Activated CD4-positive, alpha-beta T cell treated with anti-CD3 and anti-CD28 coated beads, Interleukin-2, amount 50 U/mL, for 24 hours (primary cell): ENCODE measurements at places on chromosomes 1 and 21.
A peak's percentile ranks its signal among the peaks of the same experiment; 100 is the strongest.

GRCh38 chr1:111199881-111200801 is at the start of gene DENND2D:
Gene DENND2D (minus strand): TSS chr1:111200646. CDS start chr1:111200459, 187 bp downstream.
- no peak for DNase-seq

DNA sequence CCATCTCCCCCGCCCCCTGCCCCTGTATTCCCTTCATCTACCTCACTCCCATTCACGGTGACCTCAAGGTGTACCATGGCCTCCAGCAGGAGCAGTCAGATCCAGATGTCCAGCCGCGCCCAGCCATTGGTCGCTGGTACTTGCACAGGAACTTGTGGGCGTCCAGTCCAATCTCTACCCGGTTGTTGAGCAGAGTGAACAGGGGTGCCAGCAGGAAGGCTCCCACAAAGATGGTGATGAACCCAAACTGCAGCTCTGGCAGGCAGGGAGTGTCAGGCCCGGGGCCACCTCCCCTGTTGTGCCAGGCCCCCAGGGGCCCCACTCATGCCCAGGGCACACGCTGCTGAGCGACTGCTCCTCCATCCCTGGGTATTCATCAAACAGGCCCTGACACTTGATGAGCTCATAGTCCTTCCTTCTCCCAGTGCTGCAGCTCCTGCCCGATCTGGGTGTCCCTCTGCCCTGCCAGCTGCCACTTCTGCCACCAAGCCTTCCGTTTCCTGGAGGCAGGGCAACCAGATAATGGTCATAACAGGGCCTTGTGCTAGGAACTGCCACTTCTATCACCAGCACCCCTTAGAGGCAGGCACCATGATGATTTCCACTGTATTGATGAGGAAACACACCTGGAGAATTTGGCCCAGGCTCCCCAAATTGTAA is 5.7 kb upstream of the ARHGEF19 start:
- no peak for DNase-seq

GRCh38 chr1:90922202-90922601 is 99.6 kb downstream of the ZNF644 start:
- DNase-seq: no peak

DNA sequence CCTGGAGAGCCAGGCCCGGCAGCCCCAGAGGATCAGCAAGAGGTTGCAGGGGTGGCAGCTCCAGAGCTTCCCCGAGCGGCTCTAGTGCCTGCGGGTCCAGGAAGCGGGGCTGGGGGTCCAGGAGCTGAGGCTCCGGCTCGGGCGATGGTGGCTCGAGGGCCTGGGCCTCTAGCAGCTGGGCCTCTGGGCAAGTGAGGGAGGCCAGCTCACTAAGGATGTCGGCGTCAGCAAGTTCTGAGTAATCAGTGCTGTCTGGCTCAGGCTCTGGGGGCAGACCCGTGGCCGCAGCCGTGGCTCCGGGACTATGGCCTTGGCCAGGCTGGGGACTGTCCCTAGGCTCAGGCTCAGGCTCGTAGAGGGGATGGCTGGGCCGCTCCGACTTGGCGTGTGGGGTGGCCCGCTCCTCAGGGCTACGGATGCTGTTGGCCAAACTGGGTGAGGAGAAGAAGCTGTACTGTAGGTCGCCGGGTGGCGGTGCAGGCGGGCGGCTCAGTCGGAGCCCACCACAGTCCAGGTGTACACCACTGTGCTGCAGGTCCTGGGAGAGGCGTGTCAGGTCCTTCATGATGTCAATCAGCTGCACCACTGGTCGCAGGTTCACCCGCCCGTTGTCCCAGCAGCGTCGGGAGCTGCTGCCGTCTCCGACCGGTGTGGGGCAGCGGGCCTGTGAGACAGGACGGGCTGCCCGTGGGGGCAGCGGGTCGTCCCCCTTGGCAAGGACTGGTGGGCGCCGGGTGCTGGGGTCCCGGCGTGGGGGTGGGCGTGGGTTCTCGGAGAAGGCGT is 52.6 kb downstream of the AHDC1 start:
- DNase-seq: no peak

- no peak for DNase-seq
Measured at GRCh38 chr1:71038942-71039341, 8.7 kb downstream of the PTGER3 start.

DNA sequence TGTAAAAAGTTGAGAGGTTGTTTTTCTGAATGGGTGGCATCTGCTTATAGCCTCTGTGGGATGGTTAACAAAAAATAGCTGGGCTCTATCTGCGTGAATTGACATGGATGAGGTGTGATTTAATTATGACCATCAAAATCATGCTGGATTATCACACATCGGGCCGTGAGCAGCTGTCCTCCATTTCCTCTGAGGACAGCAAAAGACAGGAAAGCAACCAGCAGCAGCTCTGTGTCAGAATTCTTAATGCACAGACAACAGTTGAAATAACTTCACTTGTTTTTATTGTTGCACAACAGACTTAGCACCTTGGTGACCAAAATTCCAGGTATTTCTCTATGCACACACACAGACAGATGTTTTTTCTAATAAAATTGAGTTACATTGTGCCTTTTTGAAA is 54.5 kb upstream of the LAPTM5 start:
- DNase-seq: no peak

DNA sequence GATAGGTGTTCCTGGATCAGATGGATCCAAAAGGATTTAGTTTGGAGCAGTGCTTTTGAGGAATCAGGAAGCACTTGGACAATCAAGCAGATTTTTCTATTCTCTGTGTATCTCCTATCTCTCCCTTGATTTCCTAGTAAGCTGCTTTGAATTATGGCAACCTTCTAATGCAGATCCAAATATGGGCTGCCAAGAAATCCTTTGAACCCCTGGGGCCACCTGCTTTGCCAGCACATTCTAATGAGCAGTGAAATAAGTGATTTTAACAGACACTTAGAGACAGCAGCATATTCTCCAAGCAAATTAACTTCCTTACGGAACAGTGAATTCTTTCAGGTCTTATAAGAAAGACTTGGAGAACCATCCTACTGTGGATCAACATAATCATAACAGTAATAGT is 195.4 kb downstream of the GPR52 start:
- DNase-seq: no peak

- peak; percentile 7 for DNase-seq
Measured at GRCh38 chr1:247639381-247639981, 34.1 kb downstream of the OR2G3 start.

DNA sequence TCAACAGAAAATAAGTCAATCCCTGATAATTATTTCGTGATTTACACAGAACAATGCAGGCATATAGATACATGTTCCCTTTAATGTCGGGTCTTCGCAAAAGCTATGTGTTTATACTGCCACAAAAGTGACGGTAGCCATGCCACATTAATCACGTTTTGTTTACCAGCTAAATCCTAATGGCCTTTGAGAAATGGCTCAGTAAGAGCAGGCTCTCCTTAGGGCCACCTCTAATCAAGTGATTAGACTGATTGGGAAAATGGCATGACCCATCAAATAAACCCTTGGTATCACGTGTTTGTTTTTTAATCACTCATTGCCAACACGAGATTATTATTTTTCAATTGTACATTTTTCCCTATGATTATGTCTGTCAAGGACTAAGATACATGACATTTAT is 102.0 kb upstream of the USP25 start:
- DNase-seq: no peak

- DNase-seq: no peak
Measured at GRCh38 chr1:173275496-173275895, 68.4 kb upstream of the TNFSF4 start.
